ENCODE measurements at places on chromosomes 5 and 9.

DNA sequence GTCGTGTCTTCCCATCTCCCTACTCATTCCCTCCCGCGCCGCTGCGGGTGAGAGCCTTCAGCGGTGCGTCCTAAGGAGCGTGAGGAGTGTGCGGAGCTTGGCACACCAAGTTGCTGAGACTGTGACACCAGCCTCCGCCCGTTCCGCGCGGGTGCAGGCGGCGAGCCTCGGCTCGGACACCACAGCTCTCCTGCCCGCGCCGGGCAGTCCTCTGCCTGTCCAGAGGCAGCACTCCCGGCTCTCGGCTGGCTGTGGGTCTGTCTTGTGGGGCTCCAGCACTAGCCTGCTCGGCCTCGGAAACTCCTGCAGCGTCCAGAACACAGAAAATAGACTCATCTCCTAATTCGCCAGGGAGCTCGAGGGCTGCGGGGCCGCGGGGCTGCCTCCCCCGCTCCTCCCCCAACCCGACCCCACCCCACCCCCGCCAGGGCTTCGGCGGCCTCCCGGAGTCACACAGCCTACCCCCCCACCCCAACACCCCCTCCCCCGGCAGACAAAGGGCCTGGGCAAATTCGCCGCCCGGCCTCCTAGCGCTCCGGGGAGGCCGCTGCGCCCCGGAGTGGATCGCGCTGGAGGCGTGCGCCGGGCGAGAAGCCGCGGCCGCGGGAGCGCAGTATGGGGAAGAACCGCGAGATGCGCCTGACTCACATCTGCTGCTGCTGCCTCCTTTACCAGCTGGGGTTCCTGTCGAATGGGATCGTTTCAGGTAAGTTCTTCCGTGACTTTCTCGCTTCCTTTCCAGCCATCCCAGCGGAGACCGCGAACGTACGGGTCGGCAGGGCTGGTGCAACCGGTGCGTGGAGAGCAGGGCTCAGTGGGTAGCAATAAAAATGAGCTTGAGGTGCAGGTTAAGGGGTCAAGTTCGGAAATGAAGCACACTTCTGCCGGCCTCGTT lies at the start of gene ADAMTS19:
ADAMTS19 (plus strand) TSS at position 522 of the 895 bp plus-strand sequence; CDS start at position 616, 94 bp downstream.
- DNase-seq, result no peak

GRCh38 chr9:34793428-34793827 lies 83.5 kb upstream of the CCL21 start:
- no peak for DNase-seq

DNA sequence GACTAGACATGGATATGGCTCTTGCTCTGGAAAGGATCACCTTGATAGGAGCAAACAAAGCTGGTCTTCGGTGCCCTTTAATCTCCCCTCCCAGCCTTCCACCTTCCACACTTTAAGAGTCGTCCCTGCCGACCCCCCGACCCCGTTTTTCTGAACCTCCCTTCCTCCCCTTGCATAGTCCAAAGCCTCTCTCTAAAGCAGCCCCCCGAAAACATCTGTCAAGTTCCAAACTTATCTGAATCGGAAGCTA lies 423 bp upstream of the NUP214 start:
- no peak for DNase-seq

- no peak for DNase-seq
Observed at GRCh38 chr5:179619776-179620175, 3.7 kb downstream of the HNRNPH1 start.

DNA sequence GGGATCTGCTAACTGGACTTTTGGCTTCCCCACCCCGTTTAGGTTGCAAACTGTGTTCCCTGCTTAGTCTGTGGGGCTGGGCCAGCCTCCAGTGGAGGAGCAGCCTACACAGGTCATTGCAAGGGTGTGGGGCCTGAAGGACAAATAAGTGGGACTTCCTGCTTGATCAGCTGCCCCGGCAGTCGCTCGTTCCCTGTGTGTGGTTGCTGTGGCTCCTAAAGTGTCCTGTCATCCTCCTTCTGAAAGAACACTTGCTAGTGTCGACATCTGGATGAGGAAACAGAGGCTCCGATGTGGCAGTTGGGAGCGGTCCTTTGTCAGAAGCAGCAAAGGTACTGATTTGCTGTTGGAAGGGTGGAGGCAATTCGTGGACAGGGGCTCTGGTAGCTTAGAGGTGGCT lies 88.9 kb upstream of the TBCA start:
- no peak for DNase-seq

GRCh38 chr5:175098301-175098700 lies 345.7 kb downstream of the DRD1 start:
- no peak for DNase-seq

DNA sequence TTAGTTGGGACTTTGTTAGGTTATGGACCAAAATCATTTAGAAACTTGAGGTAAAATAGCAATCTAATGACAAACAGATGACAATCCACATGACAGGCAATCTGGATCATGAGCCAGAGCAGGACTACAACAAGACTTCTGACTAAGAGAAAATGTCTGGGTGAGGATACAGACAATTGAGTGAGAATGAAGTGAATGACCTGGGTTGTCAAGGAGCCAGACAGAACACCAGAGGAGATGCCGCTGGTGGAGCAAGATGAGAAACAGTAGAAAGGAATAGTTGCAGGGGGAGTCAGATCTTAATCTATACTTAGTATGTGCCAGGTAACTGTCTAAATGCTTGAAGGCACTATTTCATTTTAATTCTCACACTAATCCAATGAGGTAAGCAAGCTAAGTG lies 277.8 kb downstream of the PRELID2 start:
- no peak for DNase-seq

GRCh38 chr5:78561261-78561660 lies 87.3 kb downstream of the LHFPL2 start:
- DNase-seq, result no peak

DNA sequence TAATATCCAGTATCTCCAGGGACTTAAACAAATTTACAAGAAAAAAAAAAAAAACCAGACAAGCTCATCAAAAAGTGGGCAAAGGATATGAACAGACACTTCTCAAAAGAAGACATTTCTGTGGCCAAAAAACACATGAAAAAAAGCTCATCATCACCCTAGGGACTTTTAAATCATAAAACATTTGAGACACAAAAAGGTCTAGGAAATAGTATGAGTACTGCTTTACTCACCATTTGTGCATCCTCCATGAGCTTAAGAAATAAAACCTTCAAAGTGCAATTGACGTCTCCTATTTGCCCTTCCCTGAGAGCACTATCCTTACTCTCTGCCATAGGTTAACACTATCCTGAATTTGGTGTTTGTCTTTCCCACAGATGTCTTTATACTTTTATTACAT lies 193.7 kb upstream of the NREP start:
- no peak for DNase-seq

GRCh38 chr9:129100383-129101169 lies 10.0 kb downstream of the CRAT start:
- no peak for DNase-seq

GRCh38 chr9:117214416-117214815 lies 200.4 kb downstream of the ASTN2 start:
- no peak for DNase-seq

- peak; percentile 32 for DNase-seq
Observed at GRCh38 chr9:33686942-33687341, 108.4 kb upstream of the PRSS3 start.

DNA sequence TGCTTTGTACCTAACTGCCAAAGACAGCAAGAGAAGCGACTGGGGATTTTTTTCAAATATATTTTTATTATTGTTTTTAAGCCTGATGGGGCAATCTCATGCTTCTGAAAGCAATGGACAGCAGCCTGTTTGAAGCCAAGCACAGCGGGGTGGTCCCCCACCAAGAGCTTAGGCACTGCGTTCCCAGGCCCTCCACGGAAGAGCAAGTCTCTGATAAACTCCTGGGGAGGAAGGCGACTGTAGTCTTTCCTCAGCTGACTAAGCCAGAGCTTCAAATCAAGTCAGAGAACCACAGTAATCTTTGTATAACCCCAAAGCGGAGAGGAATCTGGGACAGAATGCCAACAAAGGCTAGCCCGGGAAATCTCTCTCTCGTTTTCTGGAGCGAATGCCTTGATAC lies 54.4 kb downstream of the ARSB start:
- DNase-seq, result no peak

GRCh38 chr5:42715785-42716184 lies 40.8 kb upstream of the CCDC152 start:
- DNase-seq, result no peak

- DNase-seq, result no peak
Observed at GRCh38 chr5:78821536-78822021, 163.5 kb downstream of the ARSB start.

- no peak for DNase-seq
Observed at GRCh38 chr5:41279040-41279439, 65.7 kb upstream of the C6 start.

DNA sequence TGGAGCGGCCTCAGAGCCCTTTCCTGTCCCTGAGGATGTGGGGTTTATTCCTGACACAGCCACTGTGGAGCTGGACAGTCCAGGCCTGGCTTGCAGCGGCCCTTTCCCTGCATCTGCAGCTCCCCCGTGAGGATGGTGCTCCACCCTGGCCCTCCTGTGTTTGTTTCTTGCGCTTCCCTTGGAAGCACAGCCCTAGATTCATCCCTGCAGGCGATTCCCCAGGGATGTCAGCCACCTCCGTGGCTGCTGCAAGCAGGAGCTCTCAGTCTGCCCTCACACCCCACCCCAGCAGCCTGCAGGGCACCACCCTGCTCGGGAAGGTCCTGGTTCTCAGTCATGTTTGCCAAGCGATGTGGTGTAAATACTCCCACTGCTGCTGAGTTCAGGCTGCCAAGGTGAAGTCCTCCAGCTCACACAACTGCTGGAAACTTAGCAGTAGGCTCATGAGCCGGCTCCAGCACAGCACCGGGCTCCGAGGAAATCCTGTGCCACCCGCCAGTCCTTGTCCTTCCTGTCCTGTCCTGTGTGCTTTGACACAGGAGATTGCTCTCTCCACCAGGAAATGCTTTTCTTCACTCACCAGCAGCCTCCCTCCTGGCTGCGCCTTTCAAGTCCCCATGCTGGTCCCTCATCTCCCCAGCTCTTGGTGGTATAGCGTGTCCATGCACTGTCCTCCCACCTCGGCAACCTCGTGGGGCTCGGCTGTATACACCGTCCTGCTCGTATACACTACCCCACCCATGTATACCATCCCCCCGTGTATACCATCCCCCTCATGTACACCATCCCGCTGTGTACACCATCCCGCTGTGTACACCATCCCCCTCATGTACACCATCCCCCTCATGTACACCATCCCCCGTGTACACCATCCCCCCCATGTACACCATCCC lies 16.2 kb downstream of the ROPN1L start:
- peak; percentile 56 for DNase-seq

DNA sequence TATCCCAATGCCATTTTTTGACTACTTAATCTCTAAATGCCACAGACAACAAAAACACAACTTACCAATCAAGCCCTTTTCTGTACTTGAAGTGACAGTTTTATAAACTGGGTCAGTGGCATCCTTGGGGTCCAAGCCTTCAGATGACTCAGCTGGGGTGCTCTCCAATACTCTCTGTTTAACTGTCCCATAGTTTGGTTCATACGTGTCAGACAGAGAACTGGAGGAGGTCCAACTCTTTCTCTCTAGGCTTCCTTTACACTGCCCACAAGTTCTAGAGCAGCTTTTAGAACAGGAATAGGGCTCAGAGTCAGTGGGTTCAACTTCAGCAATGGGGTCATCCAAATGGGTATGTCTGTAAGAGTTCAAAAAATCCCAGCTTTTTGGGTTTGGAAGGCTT lies 166.9 kb downstream of the CDC42SE2 start:
- DNase-seq, result no peak

DNA sequence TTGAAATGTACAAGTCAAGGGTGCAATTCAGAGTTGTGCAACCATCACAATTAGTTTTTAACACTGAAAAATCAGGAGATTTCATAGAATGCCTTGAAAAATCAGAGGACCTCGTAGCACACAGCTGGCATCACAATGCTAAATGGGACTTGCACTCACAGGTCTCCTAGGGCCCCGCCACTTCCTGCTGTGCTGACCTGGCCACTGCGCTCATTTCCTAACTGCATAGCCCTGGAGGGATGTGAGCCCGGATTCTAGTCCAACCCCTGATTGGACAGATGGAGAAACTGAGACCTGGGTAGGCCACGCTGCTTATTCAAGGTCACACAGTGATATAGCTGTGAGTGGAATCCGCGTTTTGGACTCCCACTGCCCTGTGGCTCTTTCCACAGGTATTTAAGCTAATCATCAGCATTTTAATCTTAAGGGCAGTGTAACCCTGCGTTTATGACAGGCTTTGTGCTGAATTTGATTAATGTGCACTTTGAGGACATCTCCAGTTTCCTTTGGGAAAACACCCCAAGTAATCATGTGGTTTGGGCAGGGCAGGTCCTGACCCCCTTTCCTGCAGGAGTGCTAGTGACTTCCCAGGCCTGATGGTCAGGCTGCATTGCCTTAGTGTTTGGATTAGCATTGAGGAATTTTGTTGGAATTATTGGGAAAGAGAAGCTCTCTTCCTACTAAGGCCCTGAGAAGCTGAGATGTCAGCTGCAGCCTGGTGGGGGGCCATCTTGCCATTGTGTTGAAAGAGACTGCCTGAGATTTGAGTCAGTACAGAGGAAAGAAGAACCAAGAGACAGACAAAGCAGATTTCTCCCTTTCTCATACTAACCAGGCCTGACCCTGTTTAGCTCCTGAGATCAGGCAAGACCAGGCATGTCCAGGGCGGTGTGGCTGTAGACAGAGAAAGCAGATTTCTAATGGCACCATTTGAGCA lies 36.2 kb downstream of the STC2 start:
- DNase-seq, result no peak

DNA sequence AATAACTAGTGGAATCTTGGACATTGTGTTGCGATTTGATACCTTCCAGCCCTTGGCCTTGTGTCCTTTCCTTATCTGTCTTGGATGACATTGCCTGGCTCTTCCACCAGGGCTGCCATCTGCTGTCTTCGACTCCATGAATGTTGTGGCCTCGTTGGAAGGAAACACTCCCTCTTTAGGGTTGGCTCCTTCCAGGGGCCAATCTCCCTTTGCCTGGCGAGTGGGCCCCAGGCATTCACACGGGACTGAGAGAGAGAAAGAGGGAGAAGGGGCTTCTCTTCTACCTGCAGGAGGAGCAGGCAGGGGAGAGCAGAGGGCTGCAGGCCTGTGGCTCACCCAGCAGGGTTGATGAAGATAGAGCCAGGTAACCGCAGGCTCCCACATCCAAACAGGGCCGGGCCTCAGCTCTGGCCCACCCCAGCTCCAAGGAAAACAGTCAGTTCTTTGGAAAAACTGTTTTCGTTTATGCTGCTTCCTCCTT lies 31.3 kb downstream of the FGF1 start:
- no peak for DNase-seq

- DNase-seq, result peak; percentile 45
Observed at GRCh38 chr9:132181796-132182313, 20.0 kb downstream of the NTNG2 start.

DNA sequence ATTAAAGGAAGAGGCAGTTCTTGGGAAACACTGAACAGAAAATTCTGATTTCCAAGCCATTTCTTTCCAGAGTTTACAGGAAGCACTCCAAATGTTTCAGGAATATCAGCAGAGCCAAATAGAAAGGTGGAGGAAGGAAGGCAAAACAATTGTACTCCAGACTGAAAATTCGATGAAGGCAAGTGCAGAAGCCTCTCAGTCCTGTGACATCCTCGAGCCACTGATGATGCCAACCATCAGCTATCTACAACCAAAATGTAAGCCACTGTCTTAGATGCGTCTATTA lies 2.2 kb downstream of the LMAN2 start:
- no peak for DNase-seq
